ENCODE measurements at places on chromosomes 7 and 10.

- no peak for DNase-seq
Measured at GRCh38 chr10:70782746-70783680, 2.2 kb downstream of the TBATA start.

DNA sequence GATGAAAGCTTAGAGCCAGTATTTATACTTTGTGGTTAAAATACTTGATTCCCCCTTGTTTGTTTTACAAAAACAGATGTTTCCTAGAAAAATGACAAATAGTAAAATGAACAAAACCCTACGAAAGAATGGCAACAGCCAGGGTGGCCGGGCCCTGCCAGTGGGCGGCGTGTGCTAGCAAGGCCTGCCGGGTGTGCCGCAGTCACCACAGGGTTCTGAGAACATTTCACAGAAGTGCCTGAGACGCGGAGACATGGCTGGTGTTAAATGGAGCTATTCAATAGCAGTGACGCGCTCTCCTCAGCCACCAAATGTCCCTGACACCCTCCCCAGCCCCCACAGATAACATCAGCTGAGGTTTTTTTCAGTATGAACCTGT is 14.5 kb downstream of the GPR146 start:
- DNase-seq = no peak

GRCh38 chr7:29987083-29987482 is 2.5 kb downstream of the SCRN1 start:
- no peak for DNase-seq

DNA sequence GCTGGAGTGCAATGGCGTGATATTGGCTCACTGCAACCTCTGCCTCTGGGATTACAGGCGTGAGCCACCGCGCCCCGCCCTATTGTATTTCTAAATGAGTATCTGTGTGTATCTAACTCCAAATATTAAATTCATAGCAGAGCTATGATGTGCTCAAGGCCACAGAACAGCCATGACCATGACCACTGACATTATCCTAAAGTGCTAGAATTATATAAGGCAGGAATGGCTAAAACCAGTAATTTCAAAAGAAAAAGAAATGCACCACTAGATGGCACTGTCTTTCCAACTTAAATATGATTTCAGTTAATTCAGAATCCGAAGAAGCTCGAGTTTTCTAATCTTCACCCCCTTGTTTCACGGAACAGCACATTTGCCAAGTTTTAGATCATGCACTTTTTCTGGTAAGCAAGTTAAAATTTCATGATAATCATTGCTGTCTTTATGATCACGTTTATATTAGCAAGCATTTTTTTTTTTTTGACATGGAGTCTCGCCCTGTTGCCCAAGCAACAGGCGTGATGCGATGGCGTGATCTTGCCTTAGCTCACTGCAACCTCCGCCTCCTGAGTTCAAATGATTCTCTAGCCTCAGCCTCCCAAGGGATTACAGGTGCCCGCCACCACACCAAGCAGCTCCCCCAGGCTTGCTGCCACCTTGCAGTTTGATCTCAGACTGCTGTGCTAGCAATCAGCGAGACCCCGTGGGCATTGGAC is 65.3 kb downstream of the OR13A1 start:
- DNase-seq = no peak

DNA sequence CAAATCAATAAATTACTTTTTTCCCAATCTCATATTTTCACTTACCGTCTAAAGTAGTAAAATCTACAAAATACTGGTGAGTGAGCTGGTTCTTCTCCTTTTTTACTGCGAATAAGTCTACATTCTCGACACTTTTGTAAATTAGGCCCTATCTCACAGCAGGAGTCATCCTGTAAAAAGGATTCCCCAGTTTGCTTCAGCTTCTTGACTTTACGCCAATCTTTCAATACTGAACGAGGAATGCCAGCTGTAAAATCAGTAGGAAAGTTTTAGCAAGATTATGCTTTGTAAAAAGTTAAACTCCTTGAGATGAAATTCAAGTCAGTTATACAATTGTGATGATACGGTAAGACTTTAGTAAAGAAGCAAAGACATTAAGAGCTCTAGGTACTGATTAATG is 67.3 kb downstream of the NRBF2 start:
- DNase-seq = no peak

DNA sequence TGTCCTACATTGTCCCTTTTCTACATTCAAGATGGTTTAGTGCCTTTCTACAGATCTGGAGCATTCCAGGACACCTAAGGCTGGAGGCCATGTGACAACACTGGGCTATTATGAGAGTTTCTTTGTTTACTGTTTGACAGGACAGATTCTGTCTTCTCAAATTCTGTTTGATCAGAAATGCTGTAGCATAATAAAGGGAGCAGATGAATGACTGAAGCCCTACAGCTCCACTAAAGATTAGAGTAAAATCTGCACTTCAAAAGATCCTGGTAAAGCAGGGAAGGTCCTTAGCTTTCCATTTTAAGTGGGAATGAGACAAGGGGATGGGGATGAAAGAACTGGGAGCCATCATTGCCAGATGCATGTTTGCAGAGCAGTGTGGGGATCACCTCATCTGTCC is 38.4 kb downstream of the TMEM229A start:
- no peak for DNase-seq

DNA sequence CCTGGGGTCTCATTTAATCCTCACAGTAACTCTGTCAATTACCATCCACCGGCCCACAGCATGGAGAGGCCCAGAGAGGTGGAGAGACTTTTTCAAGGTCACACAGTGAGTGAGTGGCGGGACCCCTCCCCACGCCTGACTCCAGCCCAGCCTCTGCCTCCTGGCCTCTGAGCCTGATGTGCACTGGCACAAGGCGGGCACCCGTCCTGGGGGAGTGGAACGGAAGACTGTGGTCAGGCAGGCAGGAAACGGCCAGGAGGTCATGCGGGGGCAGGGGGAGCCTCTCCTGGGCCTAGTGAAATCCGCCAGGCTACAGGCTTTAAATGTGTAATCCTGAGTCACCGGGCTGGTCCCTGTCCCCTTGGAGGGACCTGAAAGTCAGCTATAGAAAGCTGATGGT is 32.2 kb downstream of the ZCCHC24 start:
- DNase-seq = no peak

- DNase-seq = no peak
Measured at GRCh38 chr7:116142850-116143249, 67.5 kb upstream of the TES start.

- DNase-seq = no peak
Measured at GRCh38 chr7:42395607-42396006, 158.6 kb upstream of the GLI3 start.

DNA sequence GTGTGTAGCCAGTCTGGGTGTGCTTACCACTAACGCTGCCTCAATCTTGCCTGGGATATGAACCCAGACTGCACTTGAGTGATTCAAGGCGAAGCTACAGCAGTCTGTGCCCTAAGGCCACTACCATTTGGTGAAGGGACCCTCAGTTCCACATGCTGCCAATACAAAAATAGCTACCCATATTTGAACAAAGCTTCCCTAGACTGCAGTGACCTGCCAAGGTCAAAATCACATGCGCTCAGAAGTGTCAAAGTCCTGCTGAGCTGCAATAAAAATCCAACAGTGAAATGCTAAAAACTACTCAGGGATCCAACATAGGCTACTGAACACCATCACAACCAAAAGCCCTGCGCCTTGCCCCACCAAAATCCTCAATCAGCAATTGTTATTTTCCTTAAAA is 472.3 kb upstream of the VSTM2A start:
- no peak for DNase-seq

GRCh38 chr7:13778967-13779366 is 210.5 kb downstream of the ETV1 start:
- DNase-seq = no peak

- DNase-seq = no peak
Measured at GRCh38 chr10:7786430-7786829, 1.4 kb downstream of the KIN start.

DNA sequence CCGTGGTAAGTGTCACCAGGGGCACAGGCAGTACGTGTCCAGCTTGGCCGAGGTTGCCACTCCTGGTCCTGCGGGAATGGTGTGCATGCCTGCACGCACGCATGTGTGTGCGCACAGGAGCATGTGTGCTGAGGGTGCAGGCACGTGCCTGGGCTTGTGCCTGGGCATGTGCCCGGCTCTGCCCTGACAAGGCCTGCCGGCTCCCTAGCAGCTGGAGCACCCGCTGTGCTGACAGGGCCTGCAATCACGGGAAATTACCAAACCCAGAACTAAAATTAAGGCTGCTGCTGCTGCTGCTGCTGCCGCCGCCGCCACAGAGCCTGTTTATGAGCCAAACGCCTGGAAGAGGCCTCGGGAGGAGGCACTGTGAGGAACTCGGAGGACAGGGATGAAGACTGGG is 28.7 kb downstream of the GHRHR start:
- no peak for DNase-seq

DNA sequence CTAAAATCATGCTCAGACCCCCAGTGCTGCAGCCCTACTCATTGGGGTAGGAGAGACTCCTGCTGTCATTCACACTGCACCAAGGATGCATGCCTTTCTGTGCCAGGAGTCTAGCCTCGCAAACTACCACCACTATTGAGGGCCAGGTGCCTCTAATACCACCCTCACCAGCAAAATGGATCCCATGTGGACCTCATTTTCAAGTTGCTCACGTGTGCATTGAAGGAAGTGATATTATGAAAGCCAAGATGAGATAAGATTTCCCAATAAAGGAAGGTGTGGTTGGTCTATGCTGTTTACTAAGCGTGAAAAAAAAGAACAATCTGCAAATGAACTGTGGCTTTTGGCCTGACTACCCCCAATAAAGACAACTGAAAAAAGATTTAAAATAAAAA is 7.2 kb upstream of the LAMTOR4 start:
- no peak for DNase-seq

DNA sequence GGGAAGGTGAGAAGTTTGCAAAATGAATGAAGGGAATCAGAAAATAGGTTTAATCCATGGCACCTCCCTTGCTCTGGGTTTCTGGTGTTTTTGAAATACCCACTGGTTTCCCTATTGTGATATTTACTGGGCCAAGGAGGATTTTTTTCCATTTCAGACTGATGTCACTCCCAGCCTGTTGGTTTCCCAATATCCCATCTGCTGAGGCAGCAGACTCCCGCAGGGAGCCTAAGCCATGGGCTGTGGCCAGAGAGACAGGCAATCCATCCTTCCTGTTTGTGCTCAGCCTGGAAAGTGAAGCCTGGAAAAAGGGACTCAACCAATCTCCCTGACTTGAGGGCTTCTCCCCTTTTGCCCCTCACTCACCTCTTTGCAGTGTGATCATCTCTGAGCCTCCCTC is 22.8 kb downstream of the FAM107B start:
- no peak for DNase-seq

DNA sequence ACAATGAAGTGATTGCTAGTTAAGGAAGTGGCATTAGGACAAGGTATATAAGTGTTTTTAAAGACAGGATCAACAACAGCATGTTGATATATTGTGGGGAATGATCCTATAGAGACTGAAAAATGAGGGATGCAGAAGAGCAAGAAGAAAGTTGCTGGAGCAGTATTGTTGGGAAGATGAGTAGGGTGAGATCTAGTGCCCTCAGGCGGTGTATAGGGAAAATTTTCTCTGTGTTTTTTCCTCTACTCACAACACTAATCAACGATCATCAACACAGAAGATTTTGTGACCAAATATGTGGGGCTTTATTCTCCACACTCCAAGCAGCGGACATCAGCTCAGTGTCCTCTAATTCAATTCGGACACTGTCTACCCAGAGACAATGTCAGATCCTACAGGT is 9.6 kb upstream of the PTTG1IP2 start:
- DNase-seq = no peak

GRCh38 chr7:101595246-101595645 is 33.9 kb downstream of the MYL10 start:
- no peak for DNase-seq

GRCh38 chr7:135232720-135233119 is 918 bp upstream of the STRA8 start:
- no peak for DNase-seq

DNA sequence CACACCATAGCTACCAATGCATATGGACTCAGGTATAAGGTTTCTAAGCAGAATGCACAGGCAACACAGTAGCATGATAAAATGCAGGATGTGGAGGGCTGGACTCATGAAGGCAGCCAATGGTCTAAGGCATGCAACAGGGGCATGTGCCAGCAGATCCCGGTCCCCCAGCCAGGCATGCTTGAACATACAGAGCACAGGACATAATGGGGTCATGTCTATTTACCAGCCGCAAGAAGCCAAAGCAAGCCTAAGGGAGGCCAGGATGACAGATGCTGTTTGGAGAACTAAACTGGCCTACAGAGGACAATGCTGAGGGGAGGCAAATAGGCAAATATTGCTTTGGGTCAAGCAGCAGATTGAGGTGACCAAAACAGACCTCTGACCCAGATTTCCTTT is 60.0 kb upstream of the PDLIM1 start:
- DNase-seq = no peak

- no peak for DNase-seq
Measured at GRCh38 chr10:49426490-49427360, 30.8 kb upstream of the DRGX start.

GRCh38 chr10:48503293-48503911 is 101.5 kb downstream of the ARHGAP22 start:
- no peak for DNase-seq

GRCh38 chr10:14781763-14782162 is 7.1 kb upstream of the FAM107B start:
- DNase-seq = no peak

GRCh38 chr10:1557081-1557480 is 180.2 kb downstream of the ADARB2 start:
- DNase-seq = no peak

DNA sequence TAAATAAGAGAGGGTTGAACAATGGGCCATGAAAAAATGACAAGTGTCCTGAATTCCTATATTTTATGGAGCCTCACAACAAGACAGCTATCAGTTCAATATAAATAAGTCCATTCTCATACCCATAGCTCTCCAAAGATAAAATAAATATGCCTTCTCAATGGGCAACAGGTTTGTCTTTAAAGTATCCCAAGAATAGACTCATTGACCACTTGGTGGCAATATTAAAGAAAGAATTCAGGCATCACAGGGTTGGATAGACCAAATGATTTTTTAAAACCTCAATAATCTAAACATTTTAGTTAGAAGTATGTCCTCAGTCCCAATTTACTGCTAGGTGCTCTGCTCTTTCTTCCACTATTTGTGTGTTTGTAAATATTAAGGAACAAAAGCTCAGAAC is 165.1 kb upstream of the WNT16 start:
- no peak for DNase-seq

GRCh38 chr7:44056681-44057080 is 8.7 kb downstream of the PGAM2 start:
- no peak for DNase-seq

GRCh38 chr10:63713191-63714144 is 192.3 kb downstream of the REEP3 start:
- DNase-seq = no peak

GRCh38 chr7:114959931-114960330 is 38.0 kb downstream of the MDFIC start:
- no peak for DNase-seq

GRCh38 chr10:79252450-79252849 is 94.8 kb upstream of the PPIF start:
- no peak for DNase-seq

DNA sequence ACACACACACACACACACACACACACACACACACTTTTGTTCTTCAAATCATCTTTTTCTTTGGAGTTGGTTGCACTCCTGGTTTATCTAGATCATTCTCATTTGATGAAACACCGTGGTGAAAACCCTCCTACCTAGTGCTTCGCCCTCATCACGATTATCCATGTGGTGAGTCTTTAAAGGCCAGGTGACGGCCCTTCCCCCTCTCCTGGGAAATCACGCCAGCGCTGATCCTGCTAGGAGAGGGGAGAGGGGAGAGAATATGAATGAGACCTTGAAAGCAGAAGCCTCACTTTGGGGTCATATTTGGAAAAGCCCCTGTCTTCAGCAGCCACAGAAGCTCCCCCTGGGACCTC is 103.9 kb upstream of the LRRC4 start:
- no peak for DNase-seq

- DNase-seq = no peak
Measured at GRCh38 chr7:2583798-2584580, 25.2 kb downstream of the IQCE start.

Data from AG04449 (cell line).